HL-60 (cell line): ENCODE measurements at places on chromosomes 2 and 18.

DNA sequence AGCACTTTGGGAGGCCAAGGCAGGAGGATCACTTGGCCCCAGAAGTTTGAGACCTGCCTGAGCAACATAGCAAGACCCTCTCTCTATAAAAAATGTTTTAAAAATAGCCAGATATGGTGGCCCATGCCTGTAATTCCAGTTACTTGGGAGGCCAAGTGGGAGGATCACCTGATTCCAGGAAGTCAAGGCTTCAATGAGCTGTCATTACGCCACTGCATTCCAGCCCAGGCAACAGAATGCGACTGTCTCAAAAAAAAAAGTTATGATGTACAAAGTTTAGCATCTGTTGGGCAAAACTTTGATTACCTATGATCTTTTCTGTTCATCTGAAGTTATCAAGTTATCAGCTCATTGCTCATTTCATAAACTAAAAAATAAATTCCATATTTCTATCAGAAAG lies 504.1 kb upstream of the PKDCC start:
- DNase-seq: no peak

- DNase-seq: no peak
Observed at GRCh38 chr2:239361311-239361642, 39.5 kb downstream of the HDAC4 start.

DNA sequence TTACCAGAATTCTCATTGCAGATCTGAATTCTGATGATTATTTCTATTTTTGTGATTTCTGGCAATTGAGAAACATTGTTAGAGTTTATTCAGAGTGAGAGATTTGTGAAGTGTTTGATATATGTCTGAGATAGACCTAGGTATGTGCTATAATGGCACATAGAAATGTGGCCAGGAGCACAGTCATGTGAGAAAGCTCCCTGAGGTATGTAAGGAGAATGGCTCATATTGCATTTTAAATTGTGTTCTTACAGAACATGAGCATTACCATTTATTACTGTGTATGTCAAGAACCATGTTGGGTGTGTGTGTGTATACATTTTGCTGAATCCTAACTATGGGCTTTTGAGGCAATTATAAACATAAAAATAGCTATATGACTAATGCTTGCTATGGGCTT lies 101.2 kb downstream of the RAPGEF4 start:
- no peak for DNase-seq

GRCh38 chr2:27211241-27211942 lies 449 bp upstream of the ATRAID start:
- DNase-seq: no peak

DNA sequence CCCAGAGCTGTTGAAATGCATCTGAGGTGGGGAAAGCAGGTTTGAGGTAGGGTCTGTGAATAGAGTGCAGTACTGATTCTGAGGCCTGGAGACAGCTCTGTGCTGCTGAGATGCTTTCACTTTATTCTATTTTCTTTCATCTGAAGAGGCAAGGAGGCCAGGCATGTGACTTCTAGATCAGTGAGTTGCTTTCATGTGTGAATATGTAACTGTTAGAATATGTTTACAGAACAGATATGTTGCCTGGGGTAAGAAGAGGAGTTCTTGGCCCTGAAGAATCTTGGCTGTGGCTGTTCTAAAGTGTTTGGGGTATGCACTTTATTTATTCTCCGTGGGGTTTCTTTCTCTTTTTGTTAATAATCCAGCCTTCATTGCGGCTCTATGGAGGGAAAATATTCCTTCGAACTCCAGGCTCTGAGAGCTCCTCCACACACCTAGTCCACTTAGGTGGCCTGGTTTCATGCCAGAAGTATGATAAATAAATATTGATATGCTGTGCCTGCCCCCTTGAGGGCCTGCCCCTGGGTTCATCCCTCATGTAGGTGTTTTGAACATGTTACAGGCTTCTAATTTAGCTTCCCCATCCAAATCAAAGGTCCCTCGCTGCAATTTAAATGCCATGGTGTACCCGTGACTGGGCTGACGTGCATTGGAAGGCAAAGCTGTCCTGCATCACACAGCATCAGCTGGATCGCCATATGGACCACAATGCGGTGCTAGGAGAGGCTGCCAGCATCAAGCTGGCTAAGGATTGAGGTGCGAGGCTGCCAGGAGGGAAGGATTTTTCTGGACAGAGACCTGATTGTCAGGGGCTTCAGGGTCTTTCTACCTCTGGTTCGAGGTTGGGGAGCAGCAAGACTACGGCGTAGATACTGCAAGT lies 102.9 kb downstream of the PRKCE start:
- no peak for DNase-seq

- no peak for DNase-seq
Observed at GRCh38 chr2:178730049-178730448, 77.2 kb downstream of the TTN start.

DNA sequence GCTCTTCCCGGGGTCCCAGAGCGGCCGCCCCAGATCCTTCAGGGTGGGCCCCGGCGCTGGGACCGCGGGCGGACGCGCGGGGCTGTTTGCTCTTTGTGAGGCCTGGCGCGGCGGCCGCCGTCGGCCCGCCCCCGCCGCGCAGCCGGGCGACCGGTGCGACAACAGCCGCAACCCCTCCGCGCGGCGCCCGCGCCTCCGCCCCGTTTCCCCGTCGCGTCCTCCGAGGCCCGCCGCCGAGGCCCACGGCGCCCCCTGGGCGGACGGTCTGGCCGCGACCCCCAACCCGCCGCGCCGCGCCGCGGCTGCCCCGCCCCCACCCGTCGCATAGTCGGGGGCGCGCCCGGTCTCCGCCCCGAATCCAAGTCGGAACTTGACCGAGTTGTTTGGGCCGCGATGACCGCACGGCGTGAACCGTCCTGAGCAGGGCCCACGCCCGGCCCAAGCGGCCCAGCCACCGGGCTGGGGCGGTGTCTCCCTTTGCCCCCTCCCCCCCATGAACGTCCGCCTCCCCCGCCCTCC lies 448 bp downstream of the YPEL5 start:
- DNase-seq: peak; percentile 9

- DNase-seq: no peak
Observed at GRCh38 chr2:15810477-15811150, 129.7 kb upstream of the MYCN start.

DNA sequence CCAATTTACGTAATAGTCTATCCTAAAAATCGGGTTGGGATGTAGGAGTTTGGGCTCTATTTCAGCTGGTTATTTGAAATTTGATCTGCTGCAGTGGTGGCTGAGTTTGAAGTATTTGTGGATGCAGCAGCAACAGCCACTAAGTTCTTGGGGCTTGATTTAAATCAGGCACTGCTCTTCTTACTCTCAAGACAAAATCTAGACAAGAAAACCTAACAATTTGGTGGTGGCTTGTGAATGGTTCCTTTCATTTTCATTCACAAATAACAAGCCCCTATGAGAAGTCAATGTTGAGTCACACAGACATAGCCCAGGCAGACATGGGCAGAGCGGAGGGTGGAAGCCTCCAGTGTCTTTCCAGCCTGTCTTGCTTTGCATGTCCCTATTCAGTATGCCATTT lies 199.3 kb downstream of the LTBP1 start:
- DNase-seq: no peak

DNA sequence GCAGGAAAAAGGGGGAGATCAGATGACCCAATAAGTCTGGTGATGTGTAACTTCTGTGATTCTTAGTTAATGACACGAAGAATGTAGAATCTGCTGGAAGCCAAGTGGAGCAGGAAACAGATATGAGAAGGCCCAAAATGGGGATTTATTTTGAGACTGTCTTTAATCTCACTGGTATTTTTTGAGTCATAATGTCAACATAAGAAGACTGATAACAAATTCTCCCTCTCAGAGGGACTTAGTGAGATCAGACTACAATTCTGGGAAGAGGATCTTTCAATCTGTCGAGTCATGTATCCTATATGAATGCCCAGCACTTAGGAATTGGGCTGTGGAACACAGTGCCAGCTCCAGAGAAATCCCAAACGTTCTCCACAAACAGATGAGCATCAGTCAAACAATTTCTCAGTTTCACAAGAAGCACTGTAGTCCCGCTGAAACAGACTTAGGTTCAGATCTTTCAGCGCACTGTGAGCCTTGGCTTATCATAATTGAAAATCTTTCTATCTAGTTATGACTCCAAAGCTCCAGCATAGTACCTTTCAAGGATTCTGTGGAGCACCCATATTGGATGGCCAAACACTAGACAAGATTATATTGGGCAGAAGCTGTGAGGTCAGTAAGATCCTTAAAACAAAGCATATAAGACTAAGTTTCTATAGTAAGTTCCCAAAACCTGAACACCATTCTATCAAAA lies 738.2 kb downstream of the LRP1B start:
- DNase-seq: no peak

DNA sequence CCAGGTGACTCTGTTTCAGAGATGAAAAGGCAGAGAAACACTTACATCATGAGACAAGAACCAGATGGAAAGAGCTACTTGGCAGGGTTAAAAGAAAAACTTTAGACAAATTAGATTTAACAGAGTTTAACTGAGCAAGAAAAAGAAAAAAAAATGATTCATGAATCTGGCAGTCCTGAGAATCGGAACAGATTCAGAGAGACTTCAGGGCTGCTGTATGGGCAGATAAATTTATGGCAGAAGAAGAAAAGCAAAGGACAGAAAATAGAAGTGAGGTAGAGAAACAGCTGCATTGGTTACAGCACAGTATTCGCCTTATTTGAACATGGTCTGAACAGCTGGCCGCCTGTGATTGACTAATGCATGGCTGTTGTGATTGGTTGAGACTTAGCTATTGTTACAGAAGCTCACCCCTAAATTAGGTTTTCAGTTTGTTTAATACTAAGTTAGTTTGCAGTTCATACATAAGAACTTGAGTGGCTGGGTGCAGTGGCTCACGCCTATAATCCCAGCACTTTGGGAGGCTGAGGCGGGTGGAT lies 43.0 kb upstream of the RHOB start:
- DNase-seq: no peak

GRCh38 chr2:60554074-60554645 lies 706 bp upstream of the BCL11A start:
- peak; percentile 73 for DNase-seq

GRCh38 chr18:78422336-78422735 lies 557.3 kb upstream of the SALL3 start:
- DNase-seq: no peak

- no peak for DNase-seq
Observed at GRCh38 chr2:200086911-200087310, 131.5 kb downstream of the MAIP1 start.

DNA sequence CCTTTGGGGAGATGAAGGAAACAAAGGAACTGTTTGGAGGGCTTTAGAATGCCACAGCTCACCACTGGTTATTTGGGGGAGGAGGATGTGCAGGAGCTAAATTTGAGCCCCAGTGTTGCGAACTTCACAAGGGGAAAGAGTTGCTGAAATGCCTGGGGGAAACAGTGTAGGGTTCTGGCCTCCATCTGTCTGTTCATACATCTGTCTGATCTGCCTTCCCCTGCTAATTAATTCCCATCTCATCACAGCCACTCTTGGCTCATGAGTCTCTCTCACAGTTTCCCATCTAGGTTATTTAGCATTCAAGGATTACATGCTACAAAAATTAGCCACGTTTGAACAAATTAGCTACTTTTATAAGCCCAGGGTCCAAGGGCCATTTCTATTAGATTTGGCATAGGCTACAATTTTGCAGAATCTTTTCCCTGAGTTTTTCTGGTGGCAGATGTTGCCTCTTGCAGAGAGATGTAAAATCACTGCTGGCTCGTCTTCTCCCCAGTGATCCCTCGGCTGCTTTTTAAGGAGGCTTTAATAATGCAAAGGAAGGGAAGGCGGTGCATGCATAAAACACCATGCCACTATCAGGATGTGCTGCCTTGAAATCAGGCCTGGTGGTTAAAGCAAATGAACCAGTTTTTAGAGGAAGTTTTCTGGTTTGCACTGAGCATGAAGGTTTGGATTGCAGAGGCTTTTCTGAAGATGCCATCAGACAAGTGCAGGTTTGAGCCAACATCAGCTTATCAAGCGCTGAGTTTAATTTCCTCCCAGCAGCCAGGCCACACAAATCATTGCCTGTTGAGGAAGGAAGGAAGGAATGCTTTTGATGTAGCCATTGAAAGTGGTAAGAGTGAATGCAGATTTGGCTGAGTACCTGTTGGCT lies 35.0 kb downstream of the ADD2 start:
- DNase-seq: no peak

GRCh38 chr2:54468673-54469072 lies 12.5 kb downstream of the SPTBN1 start:
- DNase-seq: no peak

DNA sequence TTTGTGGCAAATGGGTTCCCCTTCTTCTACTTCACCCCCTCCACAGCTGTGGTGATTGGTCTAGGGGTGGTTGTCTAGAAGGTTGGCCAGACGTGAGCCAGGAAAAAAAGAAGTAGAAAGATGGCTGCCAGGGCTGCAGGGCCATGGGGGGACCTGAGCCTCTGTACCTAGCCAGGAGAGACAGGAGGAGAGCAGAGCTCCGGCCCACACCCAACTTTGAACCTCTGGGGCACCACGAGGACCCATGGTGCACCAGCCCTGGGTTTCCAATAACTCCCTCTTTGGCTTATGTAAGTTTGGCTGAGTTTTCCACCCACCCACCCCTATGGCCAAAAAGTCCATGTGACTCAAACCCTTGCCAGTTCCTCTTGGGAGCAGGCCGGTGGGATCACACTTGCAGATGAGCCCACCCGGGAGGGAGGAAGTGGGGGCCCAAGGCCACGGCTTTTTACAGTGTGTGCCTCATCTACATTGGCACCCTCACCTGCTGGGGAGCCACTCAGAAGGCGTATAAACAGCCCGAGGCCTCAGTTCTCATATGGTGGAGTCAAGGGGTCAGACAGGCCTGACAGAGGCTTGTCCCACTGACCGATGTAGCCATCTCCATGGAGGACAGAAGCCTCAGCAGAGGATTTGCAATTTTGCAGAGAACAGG lies 293.1 kb upstream of the HDAC4 start:
- DNase-seq: no peak

GRCh38 chr2:145488571-145488970 lies 968.7 kb upstream of the ZEB2 start:
- no peak for DNase-seq
